ENCODE measurements at places on chromosomes 16 and 17. TPM values are rescaled to one million over a fixed set of nuclear protein-coding genes. Genes with fewer than 3 reads are reported as not detected.

Gene KRTAP17-1
- total RNA-seq = not detected

Gene LITAF
- total RNA-seq = 80.5 TPM

Gene SPNS2
- total RNA-seq = 4.0 TPM

Gene ZG16B
- 3.7 TPM for total RNA-seq

Gene TBC1D26
- not detected for total RNA-seq

Gene TMC7
- total RNA-seq = not detected

Gene TMEM95
- not detected for total RNA-seq

Gene GPRC5B
- not detected for total RNA-seq

Gene GDPD1
- 1.6 TPM for total RNA-seq

Gene PIGW
- 11.7 TPM for total RNA-seq

Gene TMEM114
- total RNA-seq = not detected

Gene SLC16A13
- total RNA-seq = 15.0 TPM

Gene DLX4
- total RNA-seq = not detected

Gene CDIP1
- 44.0 TPM for total RNA-seq

All from activated CD8-positive, alpha-beta T cell treated with anti-CD3 and anti-CD28 coated beads, Interleukin-2, amount 10 ng/mL, durations not matched to agents 7 days and 5 days (primary cell).